Fibroblast of skin of right biceps (primary cell): ENCODE measurements at places on chromosomes 13 and 19.

DNA sequence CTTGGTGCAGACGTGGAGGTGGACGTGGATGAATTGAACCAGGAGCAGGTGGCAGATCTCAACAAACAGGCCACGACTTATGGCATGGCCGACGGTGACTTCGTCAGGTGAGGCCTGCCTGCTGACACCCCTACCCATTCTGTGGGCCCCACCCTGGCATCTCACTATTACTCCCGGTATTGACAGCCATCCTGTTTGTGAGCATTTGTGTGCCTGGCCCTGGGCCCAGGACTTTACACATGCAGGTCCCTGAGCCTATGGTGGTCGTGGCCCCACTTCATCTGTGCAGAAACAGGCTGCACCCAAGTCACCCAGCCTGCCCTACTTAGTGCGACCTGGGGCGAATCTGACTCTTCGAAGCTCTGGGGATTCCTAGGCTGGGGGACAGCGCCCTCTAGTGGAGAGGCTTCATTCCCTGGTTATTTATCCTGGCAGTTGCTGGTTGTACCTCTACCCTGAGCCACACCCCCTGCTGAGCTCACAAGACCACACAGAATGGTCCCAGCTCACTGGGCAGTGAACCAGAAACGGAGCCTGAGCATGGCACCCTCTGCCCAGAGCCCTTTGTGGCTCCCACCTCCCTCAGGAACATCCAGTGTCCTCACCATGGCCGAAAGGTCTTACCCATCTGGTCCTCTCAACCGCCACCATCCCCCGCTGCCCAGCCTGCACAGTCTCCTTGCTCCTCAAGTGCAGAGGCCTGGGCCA, 16.9 kb downstream of the ZNF296 start:
- DNase-seq = peak; percentile 71

DNA sequence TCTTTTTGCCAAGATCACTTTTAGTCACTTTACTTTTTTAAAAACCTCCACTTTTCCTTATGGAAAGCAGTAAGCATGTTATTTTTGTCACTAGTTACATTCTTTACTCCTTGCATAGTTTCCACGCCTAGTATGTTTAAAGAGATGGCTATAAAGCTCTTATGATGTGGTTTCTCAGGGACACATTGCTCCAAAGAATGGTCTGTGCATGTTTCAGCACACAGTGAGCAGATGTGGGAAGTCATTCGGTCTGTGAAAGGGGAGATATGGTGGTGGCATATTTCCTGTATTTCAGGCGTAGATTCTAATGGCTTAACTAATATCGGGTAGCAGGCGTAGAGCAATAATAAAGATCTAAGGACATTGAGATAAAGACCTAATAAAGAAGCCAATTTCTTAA, 180.7 kb downstream of the SLITRK6 start:
- no peak for DNase-seq

- DNase-seq = no peak
These were observed 27.8 kb downstream of the ERCC5 start for GRCh38 chr13:102873653-102874052.

DNA sequence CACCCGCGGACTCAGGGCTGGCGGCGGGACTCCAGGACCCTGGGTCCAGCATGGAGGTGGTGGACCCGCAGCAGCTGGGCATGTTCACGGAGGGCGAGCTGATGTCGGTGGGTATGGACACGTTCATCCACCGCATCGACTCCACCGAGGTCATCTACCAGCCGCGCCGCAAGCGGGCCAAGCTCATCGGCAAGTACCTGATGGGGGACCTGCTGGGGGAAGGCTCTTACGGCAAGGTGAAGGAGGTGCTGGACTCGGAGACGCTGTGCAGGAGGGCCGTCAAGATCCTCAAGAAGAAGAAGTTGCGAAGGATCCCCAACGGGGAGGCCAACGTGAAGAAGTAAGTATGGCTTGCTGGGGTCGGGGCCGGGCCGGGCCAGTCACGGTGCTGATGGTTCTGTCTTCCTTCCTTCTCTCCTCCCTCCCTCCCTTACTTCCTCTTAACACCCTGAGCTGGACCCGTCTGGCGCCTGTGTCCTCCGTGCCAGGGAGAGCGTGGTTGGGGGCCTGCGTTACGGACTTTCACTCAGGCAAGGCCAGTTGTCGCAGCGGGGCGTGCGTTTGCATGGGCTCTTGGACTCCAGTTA, 1.4 kb downstream of the STK11 start:
- no peak for DNase-seq

DNA sequence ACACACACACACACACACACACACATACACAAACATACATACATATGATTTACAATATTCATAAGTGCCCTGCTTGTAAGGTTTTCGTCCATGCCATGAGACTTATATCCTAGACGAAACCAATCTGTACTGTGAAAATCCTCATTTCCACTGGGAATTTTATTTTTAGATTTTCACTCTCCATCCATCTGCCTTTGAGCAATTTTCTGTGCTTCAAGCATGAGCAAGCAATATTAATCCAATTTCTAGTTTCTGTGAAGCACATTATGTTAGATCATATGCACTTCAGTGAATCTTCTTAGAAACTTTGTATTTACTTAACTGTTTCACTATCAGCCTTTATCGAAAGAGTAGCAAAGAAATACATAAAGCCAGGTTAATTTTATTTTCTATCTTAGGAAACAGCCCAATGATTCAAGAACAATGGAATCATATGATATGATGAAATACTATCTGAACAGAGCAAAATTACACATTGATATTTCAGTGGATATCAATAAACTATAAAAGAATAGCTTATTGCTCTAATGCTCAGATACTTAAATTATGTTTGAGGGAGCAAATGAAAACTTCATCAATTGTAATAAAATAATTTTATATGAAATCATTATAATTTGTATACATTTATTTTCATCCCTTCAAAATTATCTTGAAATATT, 1100.7 kb upstream of the MIR17HG start:
- no peak for DNase-seq

GRCh38 chr13:112635323-112635722, 47.4 kb upstream of the TUBGCP3 start:
- no peak for DNase-seq

- DNase-seq = no peak
These were observed 11.0 kb downstream of the STK24 start for GRCh38 chr13:98565726-98566565.

GRCh38 chr19:13835791-13836723, 40.8 kb downstream of the ZSWIM4 start:
- DNase-seq = no peak

DNA sequence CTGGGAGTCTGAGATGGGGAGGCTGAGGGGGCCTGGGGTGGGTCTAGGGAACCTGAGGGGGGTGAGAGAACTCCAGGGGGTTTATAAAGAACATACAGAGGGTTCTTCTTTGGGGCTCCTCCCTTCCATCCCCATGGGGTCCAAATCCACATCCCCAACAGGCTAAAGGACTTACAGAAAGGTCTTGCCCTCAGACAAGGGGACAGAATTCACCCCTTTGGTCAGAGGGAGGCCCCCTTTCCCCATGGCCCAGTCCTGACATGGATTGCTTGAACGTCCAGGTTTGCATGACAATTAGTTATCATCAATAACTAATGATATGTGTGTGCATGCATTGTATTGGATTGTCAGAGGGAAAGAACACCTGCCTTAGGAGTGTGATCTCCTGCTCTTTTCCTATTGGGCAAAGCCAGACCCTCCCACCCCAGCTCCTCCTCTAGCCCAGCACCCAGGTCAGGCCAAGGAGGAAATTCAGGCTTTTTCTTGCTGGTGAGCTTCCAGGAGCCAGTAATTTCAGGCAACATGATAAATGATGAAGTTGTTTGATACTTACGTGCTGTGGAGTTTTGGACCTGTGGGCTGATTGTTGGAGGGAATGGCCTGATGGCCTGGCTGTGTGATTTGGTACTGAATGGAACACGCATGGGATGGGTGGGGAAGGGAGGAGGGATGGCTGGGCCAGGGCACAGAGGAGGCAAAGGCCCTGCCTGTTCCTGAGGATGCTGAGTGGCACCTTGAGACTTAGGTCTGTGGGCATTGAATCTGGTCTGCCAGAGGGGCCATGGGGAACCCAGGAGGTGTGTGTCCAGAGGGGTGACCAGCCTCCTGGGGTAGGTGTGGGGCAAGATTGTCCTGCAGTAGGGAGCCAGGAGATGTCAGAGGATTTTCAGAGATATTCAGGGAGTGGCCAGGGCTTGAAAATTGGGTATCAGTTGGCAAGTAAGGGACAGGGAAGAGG, 1.1 kb downstream of the KLHL26 start:
- DNase-seq = no peak

- DNase-seq = no peak
These were observed at the start of gene EFNA2 for GRCh38 chr19:1285737-1286360. EFNA2 (plus strand) TSS chr19:1285873; CDS start chr19:1286169, 296 bp downstream.

GRCh38 chr19:37941782-37942515, 34.9 kb downstream of the SIPA1L3 start:
- no peak for DNase-seq

DNA sequence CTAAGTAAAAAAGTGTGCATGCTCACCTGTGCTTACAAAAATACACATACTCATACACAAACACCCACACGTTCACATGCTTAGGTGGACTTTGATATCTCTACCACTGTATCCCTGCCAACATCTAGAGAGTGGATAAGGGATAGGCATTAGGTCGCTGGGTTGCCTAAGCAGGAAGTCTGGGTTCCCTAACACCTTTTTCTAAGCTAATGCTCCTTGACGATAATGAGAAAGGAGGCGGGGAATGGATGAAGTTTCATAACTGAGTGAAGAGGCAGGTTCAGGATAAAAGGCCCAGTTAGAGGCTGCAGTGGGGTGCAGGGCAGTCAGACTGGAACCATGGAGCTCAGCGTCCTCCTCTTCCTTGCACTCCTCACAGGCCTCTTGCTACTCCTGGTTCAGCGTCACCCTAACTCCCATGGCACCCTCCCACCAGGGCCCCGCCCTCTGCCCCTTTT, 41.9 kb upstream of the CYP2A7 start:
- DNase-seq = no peak

DNA sequence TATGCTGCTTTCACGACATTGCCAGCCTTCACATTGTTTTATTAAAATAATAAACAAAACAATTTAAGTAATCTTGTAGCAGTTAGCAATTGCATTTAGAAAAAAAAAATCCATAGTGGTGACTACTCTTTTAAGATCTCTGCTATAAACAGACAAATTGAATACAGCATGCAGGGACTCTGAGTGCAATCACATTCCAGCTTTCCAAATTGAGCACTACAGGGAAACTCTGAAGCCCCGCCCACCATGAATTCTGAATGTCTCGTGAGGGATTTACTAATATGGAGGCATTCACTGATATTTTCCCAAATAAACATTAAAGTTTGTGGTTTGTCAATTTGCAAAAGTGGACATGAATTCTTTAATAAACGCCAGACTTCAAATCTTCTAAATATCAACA, 698.8 kb downstream of the LIG4 start:
- no peak for DNase-seq
